ENCODE measurements at places on chromosomes 11 and 22.

DNA sequence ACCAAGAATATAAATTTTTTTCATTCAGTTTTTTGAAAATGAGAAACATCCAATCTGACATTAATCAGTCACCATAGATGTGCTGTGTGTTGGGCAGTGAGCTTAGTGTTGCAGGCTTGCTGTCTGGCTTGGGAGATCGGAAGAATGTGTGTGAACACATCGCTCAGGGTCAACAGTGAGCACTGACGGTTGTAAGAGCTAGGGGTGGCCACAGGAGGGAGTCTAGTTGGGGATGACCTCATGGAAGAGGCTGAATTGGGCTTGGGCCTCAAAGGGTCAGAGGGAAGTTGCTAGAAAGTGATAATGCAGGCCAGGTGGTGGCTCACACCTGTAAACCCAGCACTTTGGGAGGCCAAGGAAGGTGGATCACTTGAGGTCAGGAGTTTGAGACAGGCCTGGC, 375.4 kb downstream of the DDX10 start:
- DNase-seq, result no peak

DNA sequence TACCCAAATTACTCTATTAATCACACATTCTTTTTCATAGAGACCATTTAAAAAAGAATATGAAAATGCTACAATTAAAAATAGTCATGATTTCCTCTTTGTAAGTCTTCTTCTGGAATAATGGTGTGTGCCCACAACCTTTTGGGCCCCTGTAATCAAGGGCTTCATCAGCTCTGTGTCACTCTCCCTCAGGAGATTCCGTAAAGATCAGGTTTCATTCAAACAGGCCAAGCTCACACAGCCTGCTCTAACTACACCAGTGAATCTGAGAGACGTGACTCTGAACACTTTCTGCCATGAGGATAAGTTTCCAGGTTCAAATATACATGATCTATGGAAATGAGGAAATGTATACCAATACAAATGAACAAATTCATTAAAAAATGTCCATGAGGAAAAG, 9.5 kb downstream of the DRICH1 start:
- no peak for DNase-seq

DNA sequence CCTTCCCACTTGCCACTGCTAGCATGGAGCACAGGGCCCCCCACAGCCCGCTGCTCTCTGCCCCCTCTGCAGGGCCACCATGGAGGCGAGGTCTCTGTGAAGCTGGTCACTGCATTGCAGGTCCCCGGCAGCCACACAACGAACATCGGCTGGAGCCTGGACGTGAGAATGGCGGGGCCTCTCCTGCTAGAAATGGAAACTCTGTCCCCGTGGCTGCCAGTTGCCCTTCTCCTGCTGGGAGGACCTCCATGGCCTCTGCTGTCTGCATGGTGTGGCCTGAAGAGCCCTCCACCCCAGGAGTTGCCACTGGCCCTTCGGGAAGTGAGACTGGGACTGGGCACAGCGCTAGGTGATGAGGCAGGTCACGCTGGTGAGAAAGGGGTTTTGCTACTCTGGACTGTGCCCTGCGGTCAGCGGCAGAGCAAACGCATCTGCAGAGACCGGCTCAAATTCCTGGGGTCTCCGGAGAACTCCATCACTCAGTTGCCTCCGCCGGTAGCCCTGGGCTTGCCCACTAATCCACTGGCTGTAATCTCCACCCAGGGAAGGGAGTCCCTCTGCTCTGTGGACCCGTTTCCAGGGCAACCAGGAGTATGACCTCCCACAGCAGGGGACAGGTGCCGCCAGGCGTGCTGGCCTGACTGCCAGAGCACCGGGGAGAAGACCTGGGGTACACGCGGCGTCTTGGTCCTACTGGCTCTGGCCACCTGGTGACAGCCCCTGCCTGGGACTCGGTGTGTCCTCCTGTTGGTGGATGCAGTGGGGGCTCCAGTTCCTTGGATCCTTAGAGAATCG, 806.3 kb downstream of the BRD1 start:
- DNase-seq, result no peak

DNA sequence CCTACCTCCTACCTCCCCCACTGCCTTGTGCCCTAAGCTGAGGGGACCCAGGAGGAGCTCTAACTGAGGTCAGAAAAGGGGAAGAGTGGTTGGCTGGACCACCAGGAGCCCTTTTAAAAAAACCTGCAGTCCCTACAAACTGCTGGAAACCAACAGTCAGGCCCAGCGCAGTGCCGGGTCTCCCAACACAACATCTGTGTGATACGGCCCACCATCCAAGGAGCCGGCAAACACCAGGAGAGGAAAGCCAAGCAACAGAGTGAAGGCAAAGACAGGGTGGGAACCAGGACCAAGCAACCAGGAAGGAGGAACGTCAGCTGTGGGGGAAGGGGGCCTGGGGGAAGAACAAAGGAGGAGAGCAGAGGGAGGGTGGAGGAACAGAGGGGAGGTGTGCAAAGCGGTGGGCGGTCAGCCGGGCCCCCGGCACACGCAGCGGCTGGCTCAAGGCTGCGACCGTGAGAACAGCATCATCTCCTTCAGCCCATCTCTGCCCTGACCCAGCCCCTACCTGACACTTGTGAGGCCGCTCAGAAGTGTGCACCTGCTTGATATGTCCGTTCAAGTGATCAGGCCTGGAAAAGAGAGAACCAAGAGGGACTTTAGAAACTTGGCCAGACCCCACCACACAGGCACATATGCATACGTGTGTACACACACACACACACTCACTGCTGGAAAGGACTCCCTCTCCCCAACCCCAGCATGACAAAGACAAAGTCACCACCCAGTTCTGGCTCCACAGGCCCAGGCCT, 3.6 kb downstream of the PATZ1 start:
- DNase-seq, result peak; percentile 31

DNA sequence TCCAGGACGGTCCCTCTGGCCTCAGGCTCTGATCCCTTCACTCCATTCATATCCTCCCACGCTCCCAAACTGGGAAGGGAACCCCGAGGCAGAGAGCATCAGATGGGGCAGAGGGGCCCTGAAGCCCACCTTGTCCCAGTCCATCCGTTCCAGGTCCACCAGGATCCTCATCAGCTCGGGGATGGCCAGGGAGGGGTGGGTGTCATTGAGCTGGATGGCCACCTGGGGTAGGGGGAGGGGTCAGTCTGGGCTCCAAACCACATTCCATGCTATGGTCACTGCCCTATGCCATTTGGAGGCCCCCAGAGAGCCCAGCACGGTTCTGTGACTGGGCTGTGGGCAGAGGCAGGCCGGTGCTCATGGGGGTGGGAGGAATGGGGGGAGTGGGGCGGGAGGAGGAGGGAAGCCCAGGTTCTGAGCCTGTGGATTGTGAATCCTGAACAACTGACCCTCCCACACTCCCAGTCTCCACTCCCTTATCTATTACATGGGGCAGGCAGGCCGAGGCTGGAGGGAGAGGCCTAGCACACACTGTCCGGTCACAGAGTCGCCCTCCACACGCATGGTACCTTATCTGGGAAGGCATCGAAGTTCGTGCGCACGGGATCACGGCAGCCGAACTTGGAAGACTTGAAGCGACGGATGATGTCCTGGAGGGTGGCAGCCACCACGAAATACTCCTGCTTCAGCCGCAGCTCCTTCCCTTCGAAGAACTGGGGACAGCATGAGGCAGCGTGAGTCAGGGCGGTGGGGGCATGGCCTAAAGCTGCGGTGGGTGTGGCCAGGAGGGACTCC, 5.5 kb downstream of the PYGM start:
- no peak for DNase-seq
